RWPE1 (cell line): ENCODE measurements at places on chromosomes 12 and 14.

GRCh38 chr12:3869865-3870264, 3.3 kb downstream of the PARP11 start:
- no peak for DNase-seq

DNA sequence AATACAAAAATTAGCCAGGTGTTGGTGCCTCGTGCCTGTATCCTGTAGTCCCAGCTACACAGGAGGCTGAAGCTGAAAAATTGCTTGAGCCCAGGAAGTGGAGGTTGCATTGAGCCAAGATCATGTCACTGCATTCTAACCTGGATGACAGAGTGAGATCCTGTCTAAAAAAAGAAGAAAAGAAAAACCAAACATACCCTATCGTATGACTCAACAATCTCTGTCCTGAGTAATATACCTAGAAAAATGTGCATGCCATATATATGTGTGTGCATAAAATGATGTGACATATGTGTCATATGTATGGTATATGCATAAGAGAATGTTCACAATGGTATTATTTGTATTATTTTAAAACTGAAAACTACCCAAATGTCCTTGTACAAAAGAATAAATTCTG, 261.5 kb upstream of the CLEC14A start:
- no peak for DNase-seq

DNA sequence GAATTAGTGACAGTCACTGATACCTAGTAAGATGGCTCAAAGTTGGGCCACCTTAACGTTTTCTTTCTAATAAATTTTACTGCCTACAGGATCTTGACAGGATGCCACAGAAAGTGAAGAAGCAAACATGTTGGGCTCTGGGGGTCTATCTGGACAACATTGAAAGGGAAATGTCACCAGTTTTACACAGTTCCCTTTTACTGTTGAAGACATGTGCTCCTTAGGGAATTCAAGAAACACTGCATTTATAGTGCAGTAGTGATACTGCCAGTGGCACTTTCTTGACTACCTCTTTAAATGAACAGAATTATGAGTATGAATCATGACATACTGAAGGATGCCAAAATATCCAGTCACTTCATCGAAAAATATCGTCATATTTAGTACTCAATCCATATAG, 269.3 kb upstream of the SYT10 start:
- DNase-seq, result no peak

GRCh38 chr12:93266-94005, 26.9 kb downstream of the IQSEC3 start:
- DNase-seq, result no peak

- DNase-seq, result peak; percentile 10
These were observed 642 bp upstream of the PAN2 start for GRCh38 chr12:56334490-56334793.

GRCh38 chr12:116215023-116215422, 62.5 kb downstream of the MED13L start:
- DNase-seq, result no peak

- no peak for DNase-seq
These were observed 223.8 kb downstream of the DACT1 start for GRCh38 chr14:58861586-58861985.

DNA sequence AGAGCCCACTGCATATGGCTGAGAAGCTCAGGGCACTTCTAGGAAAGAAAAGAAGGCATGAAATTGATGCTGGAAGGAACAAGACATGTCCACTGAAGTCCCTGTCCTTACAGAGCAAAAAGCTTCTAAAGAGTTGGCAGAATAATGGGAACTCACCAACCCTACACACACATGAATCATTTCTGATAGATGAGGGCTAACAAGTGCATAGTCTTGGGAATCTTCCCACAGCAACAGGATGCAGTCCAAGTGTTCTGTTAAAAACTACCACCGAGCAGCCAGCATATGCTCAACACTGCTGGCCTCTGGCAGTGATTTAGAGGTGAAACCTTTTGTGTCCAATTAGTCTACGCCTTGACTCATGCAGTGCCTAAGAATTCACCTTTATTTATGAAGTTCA, 44.8 kb downstream of the RHOJ start:
- no peak for DNase-seq

- DNase-seq, result no peak
These were observed 125.2 kb downstream of the GTF2A1 start for GRCh38 chr14:81095539-81095938.

- DNase-seq, result no peak
These were observed 19.0 kb downstream of the FAM222A start for GRCh38 chr12:109732321-109733305.

DNA sequence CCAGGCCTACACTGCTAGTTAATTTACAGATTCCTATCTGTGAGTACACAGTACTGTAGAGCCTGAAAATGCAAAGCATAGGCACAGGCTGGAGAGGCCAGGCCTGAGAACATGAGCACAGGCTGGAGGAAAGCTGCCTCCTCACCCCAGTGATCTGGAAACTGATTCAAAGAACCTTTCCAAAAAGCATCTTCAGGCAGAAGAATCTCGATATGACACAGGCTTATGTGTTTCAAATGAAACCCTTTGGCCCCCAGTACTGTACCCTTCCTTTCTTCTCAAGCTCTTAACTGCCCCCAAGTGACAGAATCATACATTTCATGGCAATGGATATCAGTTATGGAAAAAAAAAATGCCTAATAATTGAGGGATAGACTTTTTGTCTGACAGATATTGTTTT, 122.0 kb downstream of the KCNC2 start:
- no peak for DNase-seq

DNA sequence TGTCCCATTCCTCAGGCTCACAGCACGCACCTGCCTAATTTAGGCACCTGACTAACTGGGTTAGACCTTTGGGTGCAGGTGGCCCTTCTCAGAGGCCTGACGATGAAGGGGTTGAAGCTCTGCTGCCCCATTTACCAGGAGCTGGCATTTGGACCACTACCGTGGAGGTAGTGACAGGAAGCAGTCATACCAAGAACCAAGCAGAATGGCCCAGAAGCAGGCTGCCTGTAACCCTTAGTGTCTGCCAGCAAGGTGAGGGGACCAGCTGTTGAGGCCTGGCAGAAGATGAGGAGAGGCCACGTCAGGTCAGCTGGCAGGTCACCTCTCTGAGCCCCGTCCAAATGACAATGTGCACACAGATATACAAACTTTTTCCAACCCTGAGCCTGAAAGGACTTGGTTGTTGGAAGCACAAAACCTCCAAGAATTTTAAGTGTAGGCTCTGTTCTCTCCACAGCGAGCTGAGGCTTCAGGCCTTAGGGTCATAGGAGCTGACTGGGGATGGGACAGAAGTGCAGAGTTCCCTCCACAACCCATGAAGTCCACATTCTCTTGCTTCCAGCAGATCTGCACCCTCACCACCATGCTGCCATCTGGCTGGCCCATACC, 23.1 kb downstream of the VASH1 start:
- DNase-seq, result no peak

GRCh38 chr12:33439587-33440011, at the start of gene SYT10:
TSS of gene SYT10 (minus strand) at chr12:33439819. CDS start at chr12:33439522, 297 bp downstream.
- DNase-seq, result peak; percentile 7

DNA sequence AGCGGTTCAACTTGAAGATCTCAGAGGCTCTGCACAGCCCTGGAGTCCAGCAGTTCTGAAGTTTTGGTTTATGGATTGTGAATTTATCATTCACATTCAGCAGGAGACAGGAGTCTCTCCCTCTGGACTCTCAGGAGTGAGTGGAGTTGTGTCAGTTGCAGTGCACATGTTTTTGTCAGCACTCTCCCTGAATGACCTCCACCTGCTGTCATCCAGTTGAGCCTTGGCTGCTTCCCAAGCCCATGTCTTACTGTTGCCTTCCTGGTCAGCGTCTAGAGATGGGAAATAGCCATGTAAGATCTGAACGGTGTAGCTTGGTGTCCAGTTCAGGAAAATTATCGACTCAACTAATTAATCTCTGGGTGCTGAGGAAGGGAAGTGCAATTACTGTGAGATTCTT, 133.2 kb downstream of the PRKCH start:
- no peak for DNase-seq

GRCh38 chr14:92103363-92103989, 2.9 kb downstream of the ATXN3 start:
- DNase-seq, result no peak

- DNase-seq, result no peak
These were observed 42.1 kb upstream of the LGR5 start for GRCh38 chr12:71397433-71397954.

DNA sequence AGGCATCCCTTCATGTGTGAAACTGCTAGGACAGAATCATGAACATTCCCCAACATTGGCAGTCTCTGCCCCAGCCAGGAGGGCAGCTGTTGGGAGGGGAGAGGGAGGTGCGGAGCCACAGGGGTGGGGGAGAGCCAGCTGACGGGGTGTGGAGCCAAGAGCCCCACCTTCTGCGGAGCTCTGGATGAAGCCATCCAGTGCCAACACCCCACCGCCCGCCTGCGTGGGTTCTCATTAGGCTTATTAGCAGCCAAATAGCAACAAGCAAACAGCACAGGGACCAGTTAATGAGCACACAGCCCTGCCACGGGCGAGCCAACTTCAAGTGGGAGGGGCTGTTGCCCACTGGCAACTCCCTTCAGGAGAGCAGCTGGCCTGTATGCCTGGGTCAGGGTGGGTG, 12.1 kb downstream of the LTBP2 start:
- no peak for DNase-seq

DNA sequence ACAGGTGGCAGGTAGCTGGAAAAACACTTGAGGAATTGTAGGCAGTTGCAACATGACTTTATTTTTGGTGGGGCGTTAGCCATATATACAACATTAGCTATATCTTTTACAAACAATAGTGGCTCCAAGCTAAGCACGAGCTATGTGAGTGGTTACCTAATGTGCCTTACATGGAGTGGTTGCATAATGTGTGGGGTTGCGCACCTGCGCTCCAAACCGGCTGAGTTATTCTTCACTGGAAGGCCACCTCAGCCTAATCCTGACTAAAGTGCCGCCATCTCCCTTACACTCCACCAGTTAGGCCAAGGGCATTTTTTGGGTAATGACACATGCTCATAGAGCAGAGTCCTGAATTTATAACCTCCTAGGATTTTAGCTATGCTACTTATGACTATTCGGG, 31.8 kb upstream of the G2E3 start:
- no peak for DNase-seq

DNA sequence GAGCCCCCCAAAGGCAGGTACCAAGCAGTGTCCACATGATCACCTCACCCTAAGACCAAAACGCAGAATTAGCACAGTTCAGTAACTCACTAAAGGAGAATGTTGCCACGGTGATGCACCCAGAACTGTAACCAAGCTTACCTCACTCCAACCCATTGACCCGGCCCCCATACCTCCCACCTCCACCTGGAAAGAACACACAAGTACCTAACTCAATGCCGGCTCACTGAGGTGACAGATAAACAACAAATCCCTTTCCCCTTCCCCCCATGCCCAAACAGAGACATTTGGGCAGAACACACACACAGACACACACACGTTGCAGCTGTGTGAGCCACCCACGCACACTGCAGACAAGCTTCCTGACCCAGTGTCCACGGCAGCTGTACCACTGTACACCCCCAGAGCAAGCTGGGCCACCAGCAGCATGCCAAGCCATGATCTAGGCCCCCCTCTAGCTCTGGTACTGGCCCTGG, 1.3 kb downstream of the RAPGEF3 start:
- DNase-seq, result no peak

DNA sequence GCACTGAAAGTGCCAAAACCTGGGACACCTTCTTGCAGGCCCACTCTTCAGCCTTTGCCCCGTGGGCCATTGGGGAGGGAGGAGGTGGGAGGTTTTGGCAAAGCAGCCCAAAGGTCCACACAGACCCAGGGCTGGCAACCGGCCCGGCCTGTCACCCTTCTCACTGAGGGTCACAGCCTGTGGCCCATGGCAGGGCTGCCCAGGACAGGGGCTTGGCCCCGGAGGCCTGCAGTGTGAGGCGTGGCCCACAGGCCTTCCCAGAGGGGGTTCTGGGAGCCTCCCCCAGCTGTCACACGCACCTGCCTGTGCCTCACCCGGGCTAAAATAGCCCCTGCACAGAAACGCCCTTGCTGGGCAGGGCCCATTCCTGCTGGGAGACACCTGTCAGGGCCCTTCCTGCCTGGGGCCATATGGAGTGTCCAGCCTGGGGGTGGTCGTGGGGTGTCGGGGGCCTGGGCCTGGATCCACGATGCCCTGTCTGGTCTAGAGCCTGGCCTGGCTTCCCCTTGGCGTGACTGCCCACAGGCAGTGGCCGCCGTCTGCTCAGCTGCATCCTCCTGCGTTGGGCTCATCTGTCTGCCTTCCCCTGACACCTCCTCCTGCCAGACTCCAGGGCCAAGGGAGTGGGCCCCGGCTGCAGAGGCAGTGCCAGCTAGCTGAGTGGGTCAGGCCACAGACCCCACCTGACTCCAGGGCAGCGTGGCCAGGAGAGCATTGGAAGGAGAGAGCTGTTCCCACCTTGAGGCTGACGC, 19.2 kb downstream of the PACS2 start:
- DNase-seq, result no peak

- no peak for DNase-seq
These were observed at the start of gene HVCN1 for GRCh38 chr12:110688446-110689280. TSS of gene HVCN1 (minus strand) at chr12:110689115. CDS start at chr12:110683245, 5,870 bp downstream.

GRCh38 chr12:52689239-52689638, 9.0 kb upstream of the KRT1 start:
- DNase-seq, result no peak

DNA sequence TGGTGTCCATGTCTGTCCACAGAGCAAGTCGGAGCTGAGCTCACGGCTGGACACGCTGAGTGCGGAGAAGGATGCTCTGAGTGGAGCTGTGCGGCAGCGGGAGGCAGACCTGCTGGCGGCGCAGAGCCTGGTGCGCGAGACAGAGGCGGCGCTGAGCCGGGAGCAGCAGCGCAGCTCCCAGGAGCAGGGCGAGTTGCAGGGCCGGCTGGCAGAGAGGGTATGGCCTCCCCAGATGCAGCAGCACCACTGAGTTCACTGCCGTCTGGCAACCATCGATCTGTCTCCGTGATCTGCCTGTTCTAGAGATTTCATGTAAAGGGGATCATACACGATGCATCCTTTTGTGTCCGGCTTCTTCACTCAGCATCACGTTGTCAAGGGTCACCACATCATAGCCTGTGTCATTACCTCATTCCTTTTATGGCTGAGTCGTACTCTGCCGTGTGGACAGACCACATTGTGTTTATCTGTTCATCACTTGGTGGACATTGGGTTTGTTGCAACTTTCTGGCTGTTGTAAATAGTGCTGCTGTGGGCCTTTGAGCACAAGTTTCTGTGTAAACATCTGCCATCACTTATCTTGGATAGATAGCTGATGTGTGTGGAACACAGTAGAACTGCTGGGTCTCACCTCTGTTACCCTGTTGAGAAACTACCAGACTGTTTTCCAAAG, 21.9 kb downstream of the HIP1R start:
- no peak for DNase-seq

DNA sequence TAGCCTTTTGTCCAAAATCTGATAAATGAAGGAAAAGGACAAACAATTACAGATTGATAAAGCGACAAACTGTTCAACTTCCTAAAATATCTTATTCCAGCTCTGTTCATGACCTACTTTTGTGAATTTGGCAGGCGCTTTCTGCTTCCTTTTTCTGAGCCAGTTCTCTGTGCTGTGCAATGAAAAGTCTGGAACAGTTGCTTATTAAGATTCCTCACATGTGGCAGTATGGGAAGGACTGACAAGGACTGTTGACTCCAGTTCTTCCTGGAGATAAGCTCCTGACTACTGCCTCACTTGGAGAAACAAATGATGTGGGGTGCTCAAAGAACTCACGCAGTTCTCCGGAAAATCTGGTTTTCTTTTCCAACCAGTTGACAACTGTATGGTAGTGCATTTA, 58.3 kb upstream of the ANP32D start:
- DNase-seq, result no peak
